ENCODE measurements at places on chromosomes 7 and 10. TPM values are rescaled to one million over a fixed set of nuclear protein-coding genes. Genes with fewer than 3 reads are reported as not detected.

Gene SNX13
- 72.9 TPM for total RNA-seq

Gene GARIN1A
- total RNA-seq, result 1.9 TPM

Gene SORBS1
- 114 TPM for total RNA-seq

Gene IFIT1
- total RNA-seq, result 5.1 TPM

Gene OR2A12
- total RNA-seq, result not detected

Gene OR2A42
- 0.45 TPM for total RNA-seq

- no peak for DNase-seq
Observed at GRCh38 chr7:134009314-134010110, 117.6 kb upstream of the LRGUK start.

DNA sequence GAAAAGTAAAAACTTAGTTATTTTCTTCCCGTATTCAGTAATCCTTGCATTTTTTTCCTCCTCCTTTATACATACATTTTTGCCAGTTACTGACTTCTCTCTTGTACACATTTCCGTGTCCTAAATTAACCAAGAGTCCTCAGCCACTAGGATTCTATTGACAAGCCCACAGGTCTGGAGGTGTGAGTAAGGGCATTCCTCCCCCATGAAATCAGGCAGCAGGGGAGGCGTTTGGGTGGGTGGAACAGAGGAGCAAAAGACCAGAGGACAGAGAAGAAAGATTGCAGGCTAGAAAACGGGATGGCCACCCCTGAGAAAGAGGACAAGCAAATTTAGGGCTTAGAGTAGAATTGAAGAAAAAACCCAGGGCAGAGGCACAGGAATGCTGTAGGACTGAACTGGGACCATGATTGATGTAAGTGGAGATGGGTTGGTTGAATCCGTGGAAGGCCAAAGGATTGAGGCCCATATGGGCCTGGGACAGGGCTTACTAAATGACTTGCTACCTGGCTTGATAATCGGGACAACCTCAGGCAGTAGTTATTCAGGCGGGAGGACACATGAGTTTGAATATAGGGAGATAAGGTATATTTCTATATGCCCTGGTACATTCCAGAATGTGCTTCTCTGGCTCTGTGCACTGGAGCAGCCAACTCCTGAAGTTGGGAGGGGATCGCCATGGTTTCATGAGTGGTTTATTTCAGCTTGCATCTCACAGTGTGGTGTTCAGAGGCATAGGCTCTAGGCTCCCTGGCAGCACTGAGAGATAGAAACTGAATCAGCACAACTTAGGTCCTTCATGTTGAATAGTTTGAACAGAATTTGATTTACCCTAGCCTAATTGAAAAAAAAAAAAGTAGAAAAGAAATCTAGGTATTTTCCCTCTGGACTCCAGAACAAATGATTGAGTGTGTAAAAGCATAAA lies 28.0 kb downstream of the IKZF1 start:
- DNase-seq, result no peak

DNA sequence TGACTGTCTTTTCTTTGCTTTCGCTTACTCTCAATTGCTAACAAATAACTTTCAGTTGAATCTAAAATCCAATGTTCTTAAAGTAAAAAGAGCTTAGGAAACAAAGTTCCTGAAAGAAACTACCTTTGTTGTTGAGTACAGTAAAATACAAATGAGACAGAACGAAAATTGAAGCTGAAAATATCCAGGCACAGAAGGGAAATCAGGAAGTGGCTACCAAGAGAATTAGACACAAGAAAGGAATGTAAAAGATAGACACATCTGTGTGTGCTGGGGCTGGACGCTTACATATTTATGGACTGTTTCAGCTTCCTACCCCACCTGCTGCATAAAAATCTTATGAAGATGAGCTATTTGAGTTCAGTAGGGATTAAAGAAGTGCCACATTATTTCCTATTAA lies 161.7 kb upstream of the PLXDC2 start:
- DNase-seq, result no peak

GRCh38 chr10:90064295-90064694 lies 362.9 kb downstream of the KIF20B start:
- DNase-seq, result no peak

DNA sequence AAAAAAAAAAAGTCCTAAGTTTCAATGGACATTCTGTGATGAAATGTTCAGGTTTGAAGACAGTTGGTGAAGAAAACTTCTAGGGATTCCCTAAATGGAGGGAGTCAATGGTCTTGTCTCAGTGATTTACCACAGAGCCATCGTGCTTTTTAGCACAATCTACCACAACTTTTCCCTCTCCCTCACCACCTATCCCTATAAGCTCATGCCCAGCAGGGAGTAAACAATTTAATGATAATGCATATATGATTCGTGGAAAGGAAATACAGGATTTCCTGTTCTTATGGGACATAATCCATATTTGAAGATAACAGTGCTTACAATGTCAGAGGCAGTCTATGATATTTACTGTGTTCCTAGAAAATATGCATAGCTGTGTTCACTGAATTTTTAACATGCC lies 38.4 kb upstream of the CD36 start:
- no peak for DNase-seq

- no peak for DNase-seq
Observed at GRCh38 chr7:91357379-91357778, 93.1 kb downstream of the FZD1 start.

DNA sequence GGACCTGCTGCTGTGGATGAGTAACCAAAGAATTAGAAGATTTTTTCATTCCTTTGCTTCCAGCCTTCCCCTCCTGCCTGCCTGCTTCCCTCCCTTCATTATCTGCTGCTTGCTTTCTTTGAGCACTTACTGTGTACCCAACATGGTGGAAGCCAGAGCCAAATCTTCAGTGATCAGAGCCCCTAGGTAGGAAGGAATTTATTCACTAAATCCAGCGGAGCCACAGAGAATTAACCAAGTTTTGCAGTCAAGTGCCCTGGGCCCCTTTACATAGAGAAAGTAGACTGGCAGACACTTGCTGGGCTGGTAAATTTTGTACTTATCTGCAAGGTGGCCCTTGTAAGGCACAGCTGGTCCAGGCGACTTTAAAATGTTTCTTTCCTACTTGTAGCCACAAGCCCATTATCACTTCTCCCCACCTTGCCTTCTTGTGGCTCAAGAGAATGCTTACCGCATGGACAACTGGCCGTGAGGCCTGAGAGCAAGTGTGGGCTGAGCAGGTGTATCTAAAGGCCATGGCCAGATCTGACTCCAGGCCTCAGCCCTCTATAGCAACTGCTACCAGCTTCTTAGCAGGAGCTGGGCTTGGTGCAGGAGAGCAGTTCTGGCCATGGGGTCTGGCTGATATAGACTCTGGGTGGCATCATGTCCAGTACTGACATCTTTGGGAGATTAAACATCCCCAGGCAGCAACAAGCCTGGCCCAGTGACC lies 11.1 kb downstream of the UNC5B start:
- DNase-seq, result no peak

- DNase-seq, result no peak
Observed at GRCh38 chr10:33129141-33129995, 171.3 kb upstream of the ITGB1 start.

DNA sequence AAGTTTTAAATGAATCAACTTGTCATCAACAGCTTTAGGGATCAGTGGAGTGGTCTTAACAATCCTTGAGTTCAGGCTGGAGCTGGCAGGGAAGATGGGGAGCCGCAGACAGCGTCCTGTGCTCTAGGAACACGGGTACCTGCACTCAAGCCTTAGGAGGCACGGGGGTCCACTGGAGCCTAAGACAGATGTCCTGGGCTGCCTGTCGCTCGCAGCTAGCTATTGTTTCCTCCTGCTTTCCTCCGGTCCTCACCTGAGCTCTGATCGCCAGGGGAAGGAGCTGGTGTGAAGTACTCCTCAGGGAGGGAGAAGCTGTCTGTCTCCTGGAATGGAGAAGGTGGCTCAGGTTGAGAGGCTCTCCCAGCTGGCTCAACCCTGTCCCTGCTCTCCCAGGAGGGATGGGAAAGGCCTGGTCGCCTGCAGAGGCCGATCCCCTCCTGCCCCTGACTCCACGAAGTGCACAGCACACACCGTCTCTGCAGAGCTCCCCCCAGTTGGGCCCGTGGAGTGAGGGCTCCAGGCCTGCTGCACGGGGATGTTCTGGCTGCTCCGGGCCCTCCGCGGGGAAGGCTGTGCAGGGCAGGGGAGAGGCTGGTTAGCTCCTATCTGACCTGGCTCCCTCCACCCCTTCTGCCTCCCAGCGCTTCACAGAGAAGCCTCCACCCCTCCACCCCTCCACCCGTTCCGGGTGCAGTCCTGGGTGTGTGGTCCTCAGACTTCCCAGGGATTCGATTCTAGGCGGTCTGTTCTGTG lies 14.5 kb upstream of the PYROXD2 start:
- DNase-seq, result no peak

- DNase-seq, result no peak
Observed at GRCh38 chr7:142357953-142358520, 100.2 kb upstream of the PRSS58 start.

DNA sequence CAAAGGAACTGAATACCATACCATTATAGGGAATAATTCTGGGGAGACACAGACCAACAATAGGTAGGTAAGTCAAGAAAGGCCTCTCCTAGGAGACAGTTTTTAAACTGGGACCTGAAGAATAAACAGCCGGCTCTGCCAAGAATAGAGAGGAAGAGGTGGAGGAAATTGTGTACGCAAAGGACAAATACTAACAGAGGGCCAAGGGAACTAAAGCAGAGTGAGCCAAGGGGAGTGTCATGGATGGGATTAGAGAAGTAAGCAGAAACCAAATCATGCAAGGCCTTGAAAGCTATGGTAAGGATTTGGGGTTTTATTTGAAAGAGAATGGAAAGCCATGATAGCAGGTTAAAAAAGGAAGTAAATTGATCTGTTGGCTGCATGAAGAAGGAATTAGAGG lies 18.1 kb upstream of the ITGB8 start:
- DNase-seq, result no peak

DNA sequence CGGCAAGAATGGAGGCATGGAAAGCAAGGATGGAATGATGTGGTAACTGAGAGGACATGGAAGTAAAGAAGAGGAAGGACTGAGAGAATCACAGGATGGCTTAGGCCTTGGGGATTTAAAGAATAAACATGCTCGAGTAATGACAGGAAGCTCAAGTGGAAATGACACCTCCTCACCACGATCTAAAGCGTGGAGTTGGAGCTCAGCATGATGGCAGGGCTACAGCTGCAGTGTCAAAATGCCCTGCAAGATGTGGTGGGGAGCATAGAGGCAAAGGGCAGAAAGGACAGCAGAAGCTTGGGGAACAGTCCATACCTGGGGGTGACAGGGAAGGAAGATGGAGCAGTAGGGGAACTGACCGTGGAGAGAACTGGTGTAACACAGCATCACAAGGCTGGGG lies 229.5 kb upstream of the PLXNA4 start:
- DNase-seq, result no peak

DNA sequence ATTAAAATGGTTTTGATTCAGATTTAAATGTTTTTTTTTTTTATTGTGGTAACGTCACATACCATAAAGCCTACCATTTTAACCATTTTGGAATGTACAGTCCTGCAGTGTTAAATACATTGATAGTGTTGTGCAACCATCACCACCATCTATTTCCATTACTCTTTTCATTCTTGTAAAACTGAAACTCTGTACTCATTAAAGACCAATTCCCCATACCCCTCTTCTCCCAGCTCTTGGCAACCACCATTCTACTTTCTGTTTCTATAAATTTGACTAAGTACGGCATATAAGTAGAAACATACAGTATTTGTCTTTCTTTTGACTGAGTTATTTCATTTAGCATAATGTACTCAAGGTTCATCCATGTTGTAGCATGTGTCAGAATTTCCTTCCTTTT lies 96.2 kb downstream of the EXOC4 start:
- DNase-seq, result no peak

GRCh38 chr10:26970667-26971066 lies 109.9 kb upstream of the ABI1 start:
- no peak for DNase-seq

DNA sequence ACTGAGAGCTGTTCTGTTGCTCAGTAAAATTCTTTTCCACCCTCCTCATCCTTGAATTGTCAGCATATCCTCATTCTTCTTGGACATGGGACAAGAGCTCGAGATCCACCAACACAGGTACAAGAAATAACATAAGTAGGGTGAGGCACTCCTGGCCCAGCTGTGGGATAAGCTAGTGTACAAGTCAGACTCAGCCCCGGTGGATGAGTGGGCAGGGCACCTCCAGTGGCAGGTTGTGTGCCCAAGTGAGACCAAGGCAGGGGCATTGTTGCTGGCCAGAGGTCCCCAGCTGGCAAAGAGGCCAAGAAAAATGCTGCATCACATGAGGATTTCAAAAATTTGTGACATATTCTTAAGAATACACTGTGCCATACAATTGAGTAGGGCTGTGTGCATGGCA lies 402.0 kb upstream of the ZWINT start:
- DNase-seq, result no peak

DNA sequence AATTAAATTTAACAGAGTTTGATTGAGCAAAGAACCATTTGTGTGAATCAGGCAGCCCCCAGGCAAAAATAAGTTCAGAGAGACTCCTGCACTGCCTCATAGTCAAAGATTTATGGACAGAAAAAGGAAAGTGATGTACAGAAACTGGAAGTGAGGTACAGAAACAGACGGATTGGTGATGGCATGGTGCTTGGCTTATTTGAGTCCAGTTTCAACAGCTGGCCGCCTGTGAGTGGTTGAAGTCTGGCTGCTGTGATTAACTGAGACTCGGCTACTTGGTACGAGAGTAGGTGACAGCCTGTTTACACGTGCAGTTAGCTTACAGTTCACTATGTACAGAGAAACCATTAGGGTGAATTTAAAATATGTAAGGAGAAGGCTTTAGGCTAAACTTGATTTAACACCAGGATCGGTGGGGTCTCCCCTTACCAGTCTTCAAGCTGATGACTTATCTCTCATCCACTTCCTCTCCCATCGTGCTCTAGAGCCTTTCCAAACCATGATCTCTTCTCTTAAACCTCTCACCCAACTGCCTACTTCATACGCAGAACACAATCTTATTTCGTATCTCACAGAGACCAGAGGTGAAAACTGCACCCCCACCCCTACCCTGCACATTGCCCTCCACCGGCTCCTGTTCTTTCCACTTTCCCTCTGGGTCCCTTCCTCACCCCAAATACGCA lies 5.0 kb upstream of the MSMB start:
- no peak for DNase-seq

DNA sequence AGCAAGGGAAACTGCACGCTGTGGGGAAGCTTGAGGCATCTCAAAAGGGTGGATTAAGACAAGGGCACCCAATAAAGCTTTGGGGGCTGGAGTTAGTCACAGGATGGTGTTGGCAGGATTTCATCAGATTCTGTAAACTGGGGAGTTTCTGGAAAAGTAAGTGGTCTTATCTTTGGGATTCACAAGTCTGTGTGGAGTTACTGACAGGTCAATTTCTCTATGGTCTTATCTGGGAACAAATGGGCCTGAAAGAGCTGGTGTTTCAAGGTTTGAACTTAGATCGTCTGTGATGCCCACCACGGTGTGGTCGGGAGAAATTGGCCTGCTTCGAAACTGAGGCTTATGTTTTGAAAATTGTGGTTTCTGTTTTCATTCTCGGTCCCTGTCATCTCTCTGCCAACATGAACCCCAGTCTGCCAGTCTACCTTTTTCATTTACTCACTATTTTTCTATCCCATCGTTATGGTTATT lies 23.8 kb upstream of the AOAH start:
- no peak for DNase-seq

All from cerebellum (tissue), 4 donors.